ENCODE measurements at places on chromosomes 11 and 22.

DNA sequence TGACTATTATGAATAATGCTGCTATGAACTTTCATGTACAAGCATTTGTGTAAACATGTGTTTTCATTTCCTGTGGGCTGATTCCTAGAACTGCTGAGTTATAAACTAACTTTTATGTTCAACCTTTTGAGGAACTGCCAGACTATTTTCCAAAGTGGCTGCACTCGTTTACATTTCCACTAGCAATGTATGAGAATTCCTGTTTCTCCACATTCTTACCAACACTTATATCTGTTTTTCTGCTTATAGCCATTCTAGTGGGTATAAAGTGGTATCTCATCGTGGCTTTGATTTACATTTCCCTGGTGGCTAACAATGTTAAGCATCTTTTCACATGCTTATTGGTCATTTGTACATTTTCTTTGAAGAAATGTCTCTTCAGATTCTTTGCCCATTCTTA is 35.2 kb upstream of the SCUBE2 start:
- DNase-seq, result no peak

GRCh38 chr11:66840317-66841091 is 2.7 kb upstream of the RCE1 start:
- no peak for DNase-seq

- no peak for DNase-seq
Measured at GRCh38 chr22:36303874-36304273, 50.9 kb downstream of the APOL1 start.

- DNase-seq, result no peak
Measured at GRCh38 chr11:106854429-106854828, 163.8 kb downstream of the GUCY1A2 start.

GRCh38 chr11:8871962-8872361 is 39.0 kb upstream of the AKIP1 start:
- no peak for DNase-seq

- DNase-seq, result no peak
Measured at GRCh38 chr11:45655012-45655283, 10.5 kb downstream of the CHST1 start.

- no peak for DNase-seq
Measured at GRCh38 chr11:13145461-13145860, 132.1 kb upstream of the BMAL1 start.

DNA sequence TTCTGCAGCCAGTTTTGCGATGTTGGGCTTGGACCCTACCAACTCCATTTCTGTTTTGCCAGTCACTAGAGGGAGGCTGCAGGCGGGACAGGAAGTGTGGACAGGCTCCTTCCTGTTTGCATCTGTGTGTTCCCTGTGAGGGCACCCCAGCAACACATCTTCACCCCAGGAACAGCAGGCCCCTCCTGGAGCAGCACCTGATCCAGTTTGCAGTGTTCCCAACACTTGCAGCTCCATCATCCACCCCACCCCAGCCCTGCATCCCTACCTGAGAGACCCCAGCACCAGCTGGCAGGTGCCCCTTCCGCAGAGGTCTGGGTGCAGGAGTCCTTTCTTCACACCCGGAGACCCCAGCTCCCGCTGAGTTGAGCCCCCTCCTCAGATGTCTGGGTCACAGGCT is 7.4 kb upstream of the VSIG10L2 start:
- DNase-seq, result no peak

- no peak for DNase-seq
Measured at GRCh38 chr11:24793479-24793878, 296.6 kb downstream of the LUZP2 start.

DNA sequence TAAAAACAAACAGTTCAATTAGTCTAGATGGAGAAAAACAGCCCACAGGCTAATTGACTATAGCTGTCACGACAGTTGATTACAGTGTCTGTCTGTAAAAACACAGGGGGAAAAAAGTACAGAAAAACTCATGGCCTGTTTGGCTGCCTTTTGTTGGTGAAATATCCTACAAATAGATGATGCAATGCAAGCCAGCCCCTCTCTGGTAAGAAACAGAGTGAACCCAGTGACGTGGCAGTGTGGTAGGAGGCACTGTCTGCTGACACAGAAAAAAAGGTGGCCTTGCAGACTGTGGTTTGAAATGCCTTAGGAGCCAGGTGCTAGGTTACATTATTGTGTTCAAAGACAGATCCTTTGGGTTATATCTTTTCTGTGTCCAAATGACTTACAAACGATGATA is 431.4 kb upstream of the CCDC90B start:
- DNase-seq, result no peak

DNA sequence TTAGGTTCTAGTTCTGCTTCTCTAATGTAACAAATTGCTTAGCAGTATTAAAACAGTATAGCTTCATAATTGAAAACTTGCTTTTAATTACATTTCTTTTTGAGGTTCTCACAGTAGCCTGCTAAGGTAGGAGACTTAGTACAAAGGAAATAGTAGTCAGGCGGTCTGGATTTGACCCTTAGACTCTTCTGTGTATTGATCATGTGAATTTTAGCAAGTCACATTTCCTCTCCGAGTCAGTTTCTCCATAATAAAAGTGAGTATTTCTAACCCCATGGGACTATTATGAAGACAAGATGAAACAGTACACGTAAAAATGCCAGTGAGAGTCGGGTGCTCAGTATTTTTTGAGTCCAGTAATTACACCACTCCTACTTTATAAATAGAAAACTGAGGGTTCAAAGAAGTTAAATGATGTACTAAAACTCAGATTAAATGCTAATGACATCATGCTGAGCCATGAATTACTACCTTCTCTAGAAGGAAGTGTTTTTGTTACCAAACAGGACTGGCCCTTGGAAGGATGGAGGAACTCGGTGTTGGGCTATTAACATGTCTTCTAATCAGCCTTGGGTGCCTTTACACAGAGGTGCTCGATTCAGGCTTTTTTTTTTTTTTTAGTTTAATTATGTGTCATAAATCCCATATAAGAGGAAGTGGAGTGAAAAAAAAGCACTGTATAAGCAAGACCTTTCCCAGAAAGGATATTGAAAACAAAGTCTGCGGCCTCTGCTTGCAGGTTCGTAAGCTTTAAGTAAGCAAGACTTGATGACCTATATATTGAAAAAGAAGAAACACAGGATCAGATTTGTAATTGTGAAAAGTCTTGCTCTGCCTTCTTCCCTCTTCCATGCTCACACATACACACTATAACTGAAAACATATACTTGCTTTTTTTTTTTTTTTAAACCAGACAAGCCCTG is 109.0 kb downstream of the EMSY start:
- no peak for DNase-seq
